Urinary bladder (tissue), 4 donors: ENCODE measurements at places on chromosomes 4 and X. TPM values are rescaled to one million over a fixed set of nuclear protein-coding genes. Genes with fewer than 3 reads are reported as not detected.

GRCh38 chr4:112206431-112206830, 25.2 kb upstream of the AP1AR start:
- DNase-seq: no peak

DNA sequence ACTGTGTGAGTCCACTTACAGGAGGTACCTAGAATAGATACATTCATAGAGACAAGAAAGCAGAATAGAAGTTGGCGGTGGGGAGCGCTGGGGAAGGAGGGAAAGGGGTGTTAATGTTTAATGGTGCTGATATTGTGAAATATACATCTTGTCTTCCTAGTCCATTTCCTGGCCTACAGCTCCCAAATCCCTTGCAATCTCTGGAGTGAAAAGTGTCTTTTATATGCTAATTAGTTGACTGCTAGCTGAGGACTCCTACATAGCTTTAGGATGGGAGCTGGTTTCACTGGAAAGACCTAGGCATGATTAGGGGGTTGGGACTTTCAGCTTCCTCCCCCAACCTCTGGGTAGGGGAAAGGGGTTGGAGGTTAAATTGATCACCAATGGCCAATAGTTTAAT, 36.0 kb downstream of the FUNDC1 start:
- DNase-seq: no peak

- peak; percentile 33 for DNase-seq
These were observed 670 bp downstream of the PAPSS1 start for GRCh38 chr4:107719207-107719921.

DNA sequence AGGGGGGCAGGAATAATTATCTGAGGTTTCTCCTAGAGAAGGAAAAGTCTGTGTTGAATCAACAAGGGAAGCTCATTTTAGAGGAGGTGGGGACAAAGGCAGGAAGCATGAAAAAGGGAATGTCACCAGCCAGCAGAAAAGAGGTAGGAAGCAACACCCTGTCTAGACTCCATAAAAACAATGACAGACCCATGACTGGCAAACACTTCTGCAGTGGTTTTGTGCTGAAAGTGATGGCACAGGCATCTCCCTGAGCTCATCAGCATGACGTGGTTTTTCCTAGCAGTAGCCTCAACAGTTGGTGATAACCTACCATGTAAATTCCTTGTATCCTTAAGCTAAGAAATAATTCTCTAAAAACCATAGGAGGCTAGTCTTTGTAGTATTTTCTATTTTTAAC, 110.7 kb upstream of the GALNT7 start:
- no peak for DNase-seq

GRCh38 chrX:63128509-63128908, 222.6 kb downstream of the SPIN4 start:
- no peak for DNase-seq

GRCh38 chr4:117137145-117137544, 51.8 kb upstream of the TRAM1L1 start:
- DNase-seq: no peak

DNA sequence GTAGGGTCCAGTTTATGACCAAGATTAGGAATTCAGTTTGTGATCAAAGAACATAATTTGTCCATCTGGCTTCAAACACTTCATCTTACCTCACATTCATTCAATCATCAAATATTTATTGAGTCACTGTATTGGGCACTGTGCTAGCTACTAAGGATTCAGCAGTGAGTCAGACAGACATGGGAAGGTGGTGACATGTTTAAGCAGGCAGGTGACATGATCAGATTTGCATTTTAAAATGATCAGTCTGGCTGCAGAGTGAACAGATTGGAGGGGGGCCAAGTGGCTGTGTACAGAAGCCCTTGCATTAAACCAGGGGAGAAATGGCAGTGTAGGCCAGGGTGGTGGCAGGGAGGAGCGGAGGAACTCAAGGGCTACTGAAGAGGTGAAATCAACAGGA, 25.1 kb upstream of the APLN start:
- DNase-seq: no peak

DNA sequence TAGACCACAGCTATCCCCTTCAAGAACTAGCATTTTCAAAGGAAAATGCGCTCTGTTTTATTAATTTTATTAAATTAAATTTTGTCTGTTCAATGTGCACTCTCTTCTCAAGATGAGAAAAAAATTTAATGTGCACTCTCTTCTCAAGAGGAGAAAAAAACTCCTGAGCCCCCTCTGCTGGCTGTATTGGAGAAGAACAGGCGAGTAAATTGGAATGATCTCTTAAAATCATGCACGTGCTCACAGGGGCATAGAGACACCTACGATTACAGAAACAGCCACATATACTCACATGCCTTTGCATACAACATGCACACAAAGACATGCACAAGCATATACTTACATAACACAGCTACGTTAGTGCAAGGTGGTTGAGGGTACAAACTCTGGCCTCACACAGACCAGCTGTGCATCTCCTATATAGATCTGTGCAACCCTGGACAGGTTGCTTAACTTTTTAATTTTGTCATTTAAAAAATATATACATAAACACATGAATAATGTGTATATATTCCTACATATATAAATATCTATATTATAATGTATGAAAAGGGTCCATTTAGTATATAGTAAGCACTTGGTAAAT, 176.2 kb upstream of the CXorf66 start:
- DNase-seq: peak; percentile 1

- DNase-seq: no peak
These were observed 15.9 kb downstream of the PCGF3 start for GRCh38 chr4:721261-722168.

GRCh38 chrX:133171962-133172708, 46.0 kb downstream of the TFDP3 start:
- DNase-seq: no peak

DNA sequence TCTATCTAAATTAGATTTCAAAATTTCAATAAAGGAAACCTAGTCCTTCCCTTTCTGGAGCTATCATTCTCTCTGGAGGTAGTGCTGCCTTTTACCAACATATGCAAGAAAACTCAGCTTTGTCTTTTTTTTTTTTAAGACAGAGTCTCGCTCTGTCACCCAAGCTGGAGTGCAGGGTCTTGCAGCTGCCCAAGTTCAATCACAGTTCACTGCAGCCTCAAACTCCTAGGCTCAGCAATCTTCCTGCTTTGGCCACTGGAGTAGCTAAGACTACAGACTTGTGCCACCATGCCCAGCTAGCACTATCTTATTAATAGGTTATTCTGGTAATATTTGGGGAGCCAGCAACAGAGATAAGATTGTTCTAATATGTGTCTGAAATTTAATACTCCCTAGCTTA, 12.3 kb downstream of the AASDH start:
- no peak for DNase-seq

GRCh38 chr4:121156822-121157769, 7.0 kb downstream of the TNIP3 start:
- no peak for DNase-seq

DNA sequence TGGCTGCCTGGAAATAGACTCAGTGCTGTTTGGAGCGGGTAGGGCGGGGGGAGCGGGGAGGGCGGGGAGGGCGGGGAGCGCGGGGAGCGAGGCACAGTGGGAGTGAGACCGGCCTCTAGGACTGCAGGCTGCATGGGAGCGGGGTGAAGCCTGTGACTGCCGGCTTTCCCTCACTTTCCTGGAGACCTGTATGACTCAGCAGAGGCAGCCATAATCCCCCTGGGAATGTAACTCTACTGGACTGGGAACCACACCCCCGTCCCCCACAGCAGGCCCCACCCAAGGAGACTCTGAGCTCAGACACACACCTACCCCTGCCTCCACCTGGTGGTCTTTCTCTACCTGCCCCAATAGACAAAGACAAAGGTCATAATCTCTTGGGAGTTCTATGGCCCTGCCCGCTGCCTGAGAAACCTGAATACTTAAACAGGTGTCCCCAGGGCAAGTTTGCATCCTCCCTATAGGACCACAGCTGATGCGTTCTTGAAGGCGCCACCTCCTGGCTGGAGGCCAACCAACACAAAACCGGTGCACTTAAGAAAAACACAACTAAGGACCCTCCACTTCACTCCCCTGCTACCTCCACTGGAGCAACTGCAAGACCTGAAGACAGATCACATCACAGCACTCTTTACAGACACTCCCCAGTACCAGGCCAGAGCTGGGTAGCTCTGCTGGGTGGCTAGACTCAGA, 18.0 kb downstream of the HDAC8 start:
- no peak for DNase-seq

GRCh38 chrX:112025753-112026152, 56.8 kb downstream of the TRPC5 start:
- no peak for DNase-seq

- DNase-seq: no peak
These were observed 55.8 kb downstream of the EMCN start for GRCh38 chr4:100461807-100462605.

DNA sequence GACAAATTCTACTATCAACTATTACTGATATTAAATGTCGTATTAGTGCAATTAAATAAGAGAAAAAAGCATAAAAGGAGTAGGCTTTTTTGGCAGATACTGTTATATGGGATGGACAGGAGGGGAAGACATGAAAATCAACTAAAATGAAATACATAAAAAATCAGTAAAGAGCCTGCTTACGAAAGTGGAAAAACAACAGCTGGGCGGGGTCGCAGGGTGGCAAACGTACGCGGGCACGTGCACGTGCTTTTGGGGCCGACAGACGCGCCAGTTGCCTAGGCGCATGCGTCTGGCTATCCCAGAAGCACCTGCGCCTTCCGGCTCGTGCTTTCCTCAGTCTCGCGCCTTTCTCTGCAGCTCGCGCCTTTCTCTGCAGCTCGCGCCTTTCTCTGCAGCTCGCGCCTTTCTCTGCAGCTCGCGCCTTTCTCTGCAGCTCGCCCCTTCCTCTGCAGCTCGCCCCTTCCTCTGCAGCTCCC, at the start of gene YY2:
TSS of gene YY2 (plus strand) at position 51 of the 479 bp plus-strand sequence. CDS start 498 bp downstream, outside the sequence.
- no peak for DNase-seq

DNA sequence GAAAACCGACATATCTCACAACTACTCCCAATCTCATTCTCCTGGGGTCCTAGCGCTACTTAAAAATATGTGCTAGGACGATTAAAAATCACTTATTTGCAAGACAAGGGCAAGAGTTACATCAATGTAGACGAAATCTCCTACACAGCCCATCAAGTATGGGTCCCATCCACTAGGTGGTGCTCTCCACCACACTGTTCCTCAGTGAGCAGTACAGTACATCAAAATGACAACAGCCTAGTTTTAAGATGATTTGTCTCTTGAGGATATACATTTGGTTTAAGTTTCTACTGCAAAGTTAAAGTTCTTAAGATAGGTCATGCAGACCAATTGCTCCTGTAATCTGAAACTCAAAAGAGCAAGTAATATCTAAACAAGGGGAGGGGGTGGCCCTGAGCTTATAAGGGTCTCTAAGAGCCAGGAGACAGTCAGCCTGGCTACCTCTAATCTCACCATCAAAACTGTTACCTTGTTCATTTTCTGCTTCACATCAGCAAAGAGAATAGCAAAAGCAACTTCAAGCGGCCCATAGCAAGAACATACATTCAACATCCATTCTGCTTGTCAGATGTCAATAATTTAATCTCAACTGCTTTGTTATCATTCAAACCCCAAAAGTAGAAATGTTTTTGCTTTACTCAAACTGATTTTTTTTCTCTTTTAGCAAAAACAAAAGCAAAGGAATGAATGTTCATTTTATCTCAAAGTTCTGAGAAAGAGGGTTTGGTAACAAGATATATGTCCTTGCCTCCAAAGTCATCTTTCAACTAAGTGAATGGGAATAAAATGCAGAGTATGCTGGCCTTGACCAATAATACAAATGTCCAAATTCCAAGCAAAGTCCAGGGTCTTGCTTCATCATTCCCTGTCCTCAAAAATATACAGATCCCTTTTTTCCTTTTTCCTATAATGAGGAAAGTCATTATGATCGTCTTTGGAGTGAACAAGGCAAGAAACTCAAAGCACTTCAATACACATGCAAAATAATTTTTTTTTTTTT, 53.1 kb downstream of the STX18 start:
- no peak for DNase-seq

GRCh38 chr4:1170156-1170975, 2.0 kb downstream of the SPON2 start:
- no peak for DNase-seq

- DNase-seq: no peak
These were observed 71.3 kb upstream of the CAMK2D start for GRCh38 chr4:113832803-113833202.

GRCh38 chr4:30396772-30397475, 323.2 kb upstream of the PCDH7 start:
- DNase-seq: no peak

DNA sequence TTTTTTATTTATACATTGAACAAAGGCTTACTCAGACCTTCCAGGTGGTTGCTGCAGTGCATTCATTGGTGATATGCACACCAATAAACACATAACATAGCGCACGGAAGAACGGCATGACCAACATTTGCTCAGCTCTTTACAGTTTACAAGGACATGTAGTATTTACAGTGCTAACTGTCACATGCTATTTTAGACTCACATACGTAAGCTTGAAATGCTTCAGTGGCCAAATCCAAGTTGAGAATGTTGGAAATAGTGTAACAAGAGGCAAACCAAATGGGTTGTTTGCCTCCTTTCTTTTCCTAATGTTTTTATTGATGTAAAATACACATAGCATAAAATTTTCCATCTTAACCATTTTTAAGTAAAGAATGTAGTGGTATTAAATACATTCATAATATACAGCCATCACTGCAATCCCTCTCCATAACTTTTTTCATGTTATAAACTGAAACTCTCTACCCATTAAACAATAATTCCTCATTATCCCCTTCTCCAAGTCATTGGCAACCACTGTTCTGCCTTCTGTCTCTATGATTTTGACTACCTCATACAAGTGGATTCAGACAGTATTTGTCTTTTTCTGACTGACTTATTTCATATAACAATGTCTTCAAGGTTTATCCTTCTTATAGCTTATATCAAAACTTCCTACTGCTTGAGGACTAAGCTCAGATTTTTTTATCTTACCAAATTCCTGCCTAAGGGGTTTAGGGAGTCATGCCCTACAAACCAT, 1722.9 kb upstream of the AGA start:
- no peak for DNase-seq

GRCh38 chrX:3393581-3394111, 47.2 kb upstream of the MXRA5 start:
- no peak for DNase-seq

DNA sequence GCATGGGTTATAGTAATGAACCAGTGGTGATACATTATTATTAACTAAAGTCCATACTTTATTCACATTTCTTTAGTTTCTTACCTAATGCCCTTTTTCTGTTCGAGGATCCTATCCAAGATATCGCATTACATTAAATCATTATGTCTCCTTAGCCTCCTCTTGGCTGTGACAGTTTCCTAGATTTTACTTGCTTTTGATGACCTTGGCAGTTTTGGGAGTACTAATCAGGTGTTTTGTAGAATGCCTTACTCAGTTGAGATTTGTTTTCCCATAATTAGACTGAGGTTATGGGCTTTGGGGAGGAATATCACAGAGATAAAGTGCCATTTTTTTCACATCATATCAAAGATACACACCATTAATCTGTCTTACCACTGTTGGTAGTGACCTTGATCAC, 5.0 kb downstream of the KLHL5 start:
- DNase-seq: no peak

The SPIN2A gene
- polyA plus RNA-seq: 0.54 TPM

The FRMD7 gene
- not detected for polyA plus RNA-seq

The GPRASP3 gene
- 4.4 TPM for polyA plus RNA-seq

The MAGEA6 gene
- not detected for polyA plus RNA-seq

The PABPC4L gene
- 1.6 TPM for polyA plus RNA-seq

The NR0B1 gene
- polyA plus RNA-seq: not detected

The SERPINA7 gene
- polyA plus RNA-seq: 0.16 TPM

The ZNF330 gene
- polyA plus RNA-seq: 49.9 TPM

The UGT2B15 gene
- 0.08 TPM for polyA plus RNA-seq
